Melanocyte of skin (primary cell): ENCODE measurements at places on chromosomes 11 and 22. TPM values are rescaled to one million over a fixed set of nuclear protein-coding genes. Genes with fewer than 3 reads are reported as not detected.

The SF3A1 gene
- 50.0 and 51.2 TPM in 2 replicates for total RNA-seq

The CECR2 gene
- total RNA-seq = 2.1 and 2.9 TPM in 2 replicates

The OR5B21 gene
- not detected in 2 replicates for total RNA-seq

The TBX10 gene
- not detected in 2 replicates for total RNA-seq

The ANGPTL5 gene
- not detected in 2 replicates for total RNA-seq

The MMP7 gene
- 0.34 TPM in 1 of 2 replicates, not detected in the other for total RNA-seq

The MFNG gene
- total RNA-seq = 0.77 TPM in 1 of 2 replicates, not detected in the other

The MPPED2 gene
- total RNA-seq = 0.62 TPM in 1 of 2 replicates, not detected in the other

The FTH1 gene
- total RNA-seq = 643 and 1,016 TPM in 2 replicates

The BRSK2 gene
- 0.77 and 1.00 TPM in 2 replicates for total RNA-seq

The IRAG1 gene
- not detected in 2 replicates for total RNA-seq

The VPREB1 gene
- total RNA-seq = not detected in 2 replicates

The CHID1 gene
- 20.6 and 36.7 TPM in 2 replicates for total RNA-seq

The DBX1 gene
- not detected in 2 replicates for total RNA-seq

The SCGB1D2 gene
- total RNA-seq = not detected in 2 replicates

The MMP11 gene
- total RNA-seq = 2.8 and 5.1 TPM in 2 replicates

The EIF1AD gene
- total RNA-seq = 28.0 and 28.6 TPM in 2 replicates

The MS4A4A gene
- total RNA-seq = not detected in 2 replicates

The C22orf23 gene
- total RNA-seq = 0.34 TPM in 1 of 2 replicates, not detected in the other

The NOX4 gene
- total RNA-seq = 3.1 and 3.7 TPM in 2 replicates
